ENCODE measurements at places on chromosomes 16 and 17.
A peak's percentile ranks its signal among the peaks of the same experiment; 100 is the strongest.

- no peak for DNase-seq
Observed at GRCh38 chr16:49619811-49620157, 236.1 kb downstream of the ZNF423 start.

GRCh38 chr16:66007717-66008116 is 358.8 kb upstream of the CDH5 start:
- no peak for DNase-seq

- DNase-seq, result no peak
Observed at GRCh38 chr16:265711-266110, 10.0 kb downstream of the RGS11 start.

DNA sequence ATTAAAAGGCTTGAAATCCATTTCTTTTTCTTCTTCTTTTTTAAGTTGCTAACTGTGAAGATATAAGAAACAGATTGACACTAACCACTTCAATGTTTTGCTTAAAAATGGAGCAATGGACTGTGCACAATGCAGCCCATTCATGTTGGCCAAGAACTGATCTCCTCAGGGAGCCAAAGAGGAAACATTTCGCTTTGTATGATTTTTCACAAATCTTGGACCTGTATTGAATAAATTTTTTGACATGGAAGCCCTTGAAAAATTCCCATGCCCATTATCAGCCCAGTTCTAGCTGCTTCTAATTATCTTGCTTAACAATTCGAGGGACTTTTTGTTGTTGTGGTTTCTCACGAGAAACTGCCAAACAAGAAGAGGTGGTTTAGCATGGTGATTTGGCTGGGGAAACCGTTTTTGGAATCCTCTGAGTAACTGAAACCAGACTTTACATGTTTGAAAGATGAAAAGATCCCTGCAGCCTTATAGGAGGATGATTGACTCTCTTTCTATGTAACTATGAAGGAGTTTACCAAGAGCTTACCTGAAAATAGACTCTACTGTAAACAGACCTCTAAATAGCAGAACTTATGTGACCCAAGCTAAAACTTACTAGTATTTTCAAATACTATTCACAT is 1389.4 kb upstream of the GOT2 start:
- no peak for DNase-seq

DNA sequence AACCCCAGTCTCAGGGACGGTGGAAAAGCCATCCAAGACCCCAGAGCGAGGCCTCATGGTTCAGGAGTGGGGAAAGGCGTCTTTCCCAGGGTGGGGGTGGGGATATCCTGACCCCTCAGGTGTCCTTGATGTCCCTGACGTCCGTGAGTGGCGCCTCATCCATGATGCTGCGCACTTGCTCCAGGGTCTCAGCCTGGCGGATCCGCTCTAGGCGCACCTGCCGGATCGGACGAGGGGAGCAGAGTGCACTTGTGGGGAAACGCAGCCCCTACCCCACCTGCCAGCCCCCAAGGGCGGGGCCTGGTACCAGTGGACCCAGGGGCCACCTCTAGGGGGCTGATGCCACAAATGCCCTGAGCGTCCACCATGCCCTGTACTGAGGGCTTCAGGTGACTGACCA is 20.2 kb downstream of the RABEP2 start:
- DNase-seq, result no peak

DNA sequence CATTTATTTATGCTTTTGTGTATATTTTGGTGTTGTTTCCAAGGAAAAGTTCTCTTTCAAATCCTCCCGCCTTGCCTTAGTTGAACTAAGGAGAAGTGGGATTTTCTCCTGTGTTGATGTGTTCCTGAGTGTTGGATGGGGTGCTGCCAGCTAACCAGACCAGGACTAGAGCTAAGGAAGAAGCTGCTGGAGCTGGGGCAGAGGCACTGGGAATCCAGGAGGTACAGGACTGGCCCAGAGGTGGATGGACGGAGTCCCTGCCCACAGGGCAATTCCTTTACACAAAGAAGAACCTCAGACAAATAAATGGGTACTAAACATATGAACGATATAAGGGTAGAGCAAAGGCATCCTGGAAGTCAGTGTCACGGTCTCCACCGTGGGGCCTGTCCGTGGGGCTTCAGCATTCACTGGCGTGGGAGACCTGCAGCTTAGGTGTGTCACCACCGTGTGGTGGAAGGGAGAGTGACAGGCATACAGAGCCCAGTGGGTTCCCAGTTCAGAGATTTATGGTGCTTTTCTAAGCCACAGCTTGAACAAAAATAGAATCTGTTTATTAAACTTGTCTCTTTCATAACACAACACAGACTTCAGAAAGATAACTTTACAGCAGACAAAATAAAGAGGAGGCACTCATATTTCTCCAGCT is 270.7 kb downstream of the NTN1 start:
- peak; percentile 2 for DNase-seq

DNA sequence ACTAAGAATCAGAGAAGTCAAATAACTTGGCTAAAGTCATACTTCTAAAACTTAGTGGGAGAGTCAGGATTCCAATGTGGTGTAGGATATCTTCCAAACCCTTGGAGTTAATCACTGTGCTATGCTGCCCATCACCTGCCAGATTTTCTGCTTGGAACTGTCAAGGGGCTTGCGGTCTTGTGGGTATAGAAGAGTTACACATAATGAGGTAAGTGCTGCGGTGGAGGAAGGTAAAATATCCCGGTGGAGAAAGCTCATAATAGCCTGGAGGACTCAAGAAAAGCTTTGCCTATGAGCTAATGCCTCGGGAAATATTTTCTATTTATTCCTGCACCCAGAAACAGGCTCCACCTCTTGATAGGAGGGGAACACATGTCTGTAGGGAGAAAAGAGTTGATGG is 195.6 kb downstream of the UTP18 start:
- no peak for DNase-seq

DNA sequence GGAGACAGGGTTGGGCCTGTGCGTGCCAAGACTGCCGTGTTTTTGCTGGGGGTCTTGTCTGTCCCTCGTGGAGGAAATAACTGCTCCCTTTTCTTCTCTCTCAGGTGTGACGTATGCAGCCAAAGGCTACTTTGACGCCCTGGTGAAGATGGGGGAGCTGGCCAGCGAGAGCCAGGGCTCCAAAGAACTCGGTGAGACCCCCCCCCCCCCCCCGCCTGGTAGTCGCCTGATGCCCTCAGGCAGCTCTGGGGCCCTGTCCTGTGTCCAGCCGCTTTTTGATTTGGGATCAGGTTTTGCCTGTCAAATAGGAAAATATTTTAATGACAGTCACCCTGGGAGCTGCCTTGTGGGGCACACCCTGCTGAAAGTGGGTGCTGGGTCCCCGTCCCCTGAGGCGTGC is 22.8 kb downstream of the BAIAP2 start:
- DNase-seq, result no peak

DNA sequence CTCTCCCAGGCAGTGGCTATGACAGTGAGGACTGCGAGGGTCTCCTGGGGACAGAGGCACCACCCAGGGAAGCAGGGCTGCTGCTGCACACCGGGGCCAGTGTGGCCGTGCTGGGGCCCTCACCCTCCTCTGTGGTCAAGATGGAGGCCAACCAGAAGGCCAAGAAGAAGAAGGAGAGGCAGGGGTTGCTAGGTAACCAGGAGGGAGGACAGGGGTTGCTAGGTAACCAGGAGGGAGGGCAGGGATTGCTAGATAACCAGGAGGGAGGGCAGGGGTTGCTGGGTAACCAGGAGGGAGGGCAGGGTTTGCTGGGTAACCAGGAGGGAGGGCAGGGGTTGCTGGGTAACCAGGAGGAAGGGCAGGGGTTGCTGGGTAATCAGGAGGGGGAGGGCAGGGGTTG is 55.2 kb downstream of the ACTG1 start:
- DNase-seq, result no peak

DNA sequence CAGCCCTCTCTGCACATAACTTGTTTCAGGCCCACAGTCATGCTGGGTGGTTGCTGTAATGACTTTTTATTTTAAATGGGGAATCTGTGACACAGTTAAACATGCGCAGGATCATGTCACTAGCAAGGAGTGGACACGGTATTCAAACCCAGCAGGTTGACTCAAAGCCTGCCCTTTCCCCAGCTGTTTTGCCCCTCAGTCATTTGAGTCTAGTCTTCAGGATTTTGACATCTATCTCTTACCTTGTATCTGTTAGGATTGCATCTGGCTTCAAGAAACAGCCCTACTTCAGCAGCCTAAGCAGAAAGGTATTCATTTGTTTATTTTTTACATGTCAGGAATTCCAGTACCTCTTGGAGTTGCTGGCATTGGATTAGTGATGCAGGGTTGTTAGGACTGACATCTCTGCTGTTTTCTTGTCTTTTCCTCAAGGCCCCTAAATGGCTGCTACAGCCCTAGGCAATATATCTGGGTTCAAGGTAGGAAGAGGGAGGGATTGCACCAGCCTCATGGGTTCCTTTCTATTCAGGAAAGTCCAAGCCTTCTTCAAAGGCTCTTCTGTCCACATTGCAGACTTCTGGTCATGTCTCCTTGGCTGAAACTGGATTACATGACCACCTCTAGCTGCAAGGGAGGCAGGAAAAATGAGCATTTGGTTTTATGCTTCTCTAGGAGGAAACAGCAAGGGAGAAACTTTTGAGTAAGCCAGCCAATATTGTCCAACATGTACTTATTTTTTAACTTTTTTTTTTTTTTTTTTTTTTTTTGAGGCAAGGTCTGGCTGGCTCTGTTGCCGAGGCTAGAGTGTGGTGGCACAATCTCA is 22.8 kb downstream of the ABCC1 start:
- no peak for DNase-seq

- DNase-seq, result no peak
Observed at GRCh38 chr17:14732211-14732610, 431.3 kb downstream of the HS3ST3B1 start.

DNA sequence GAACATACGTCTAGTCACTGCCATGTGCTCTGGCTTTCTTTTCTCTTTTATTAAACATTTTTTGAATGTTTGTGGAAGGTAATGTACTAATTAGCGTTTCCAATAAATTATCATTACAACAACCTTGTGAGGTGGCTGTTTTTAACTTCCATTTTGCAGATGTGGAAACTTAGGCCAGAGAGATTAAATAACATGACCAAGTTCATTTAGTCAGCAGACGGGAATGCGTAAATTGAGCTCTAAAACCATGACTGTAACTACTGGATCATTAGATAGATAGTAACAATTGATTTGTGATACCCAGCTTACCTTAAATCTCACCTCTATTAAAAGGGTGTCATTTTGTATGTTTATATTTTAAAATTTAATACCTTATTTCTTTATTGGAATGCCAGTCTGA is 49.4 kb downstream of the RABEP1 start:
- no peak for DNase-seq

- no peak for DNase-seq
Observed at GRCh38 chr17:45143094-45143670, 5.1 kb upstream of the HEXIM1 start.

DNA sequence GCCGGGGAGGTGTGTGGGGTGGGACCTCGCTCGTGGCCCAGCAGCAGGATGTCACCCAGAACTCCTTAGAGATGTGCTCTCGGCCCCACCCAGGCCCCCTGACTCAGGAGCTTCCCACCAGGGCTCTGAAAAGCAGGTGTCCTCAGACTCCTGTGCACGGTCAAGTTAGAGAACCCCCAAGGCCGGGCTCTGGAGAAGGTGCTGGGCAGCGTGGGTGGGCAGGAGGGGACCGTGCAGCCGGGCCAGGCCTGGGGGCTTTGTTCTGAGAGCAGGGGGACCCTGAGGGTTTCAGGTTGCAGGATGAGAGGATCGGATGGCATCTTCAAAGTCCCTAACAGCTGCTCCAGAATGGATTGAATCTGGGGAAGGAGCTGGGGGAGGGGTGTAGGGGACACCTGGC is 164.4 kb upstream of the CIBAR2 start:
- no peak for DNase-seq

- no peak for DNase-seq
Observed at GRCh38 chr17:17382065-17382459, 78.9 kb downstream of the NT5M start.

DNA sequence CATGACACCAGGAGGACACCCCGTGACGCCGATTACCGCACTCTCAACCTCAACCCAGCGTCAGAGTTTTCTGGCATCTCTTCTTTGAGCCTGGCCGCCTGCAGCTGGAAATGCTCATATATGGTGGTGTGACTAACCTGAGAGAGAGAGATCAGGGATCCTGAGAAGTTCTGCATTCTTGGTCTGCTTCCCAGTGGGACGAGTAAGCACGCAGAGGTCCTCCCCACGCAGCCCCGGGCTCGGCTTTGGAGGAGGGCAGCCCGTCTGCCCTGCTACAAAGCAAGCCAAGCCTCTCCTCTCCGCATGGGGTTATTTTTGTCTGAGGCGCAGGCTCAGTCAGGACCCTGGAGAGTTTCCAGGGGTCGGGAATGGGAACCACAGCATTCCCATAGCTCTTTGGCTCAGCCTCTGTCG is 16.5 kb downstream of the CRISPLD2 start:
- DNase-seq, result no peak

DNA sequence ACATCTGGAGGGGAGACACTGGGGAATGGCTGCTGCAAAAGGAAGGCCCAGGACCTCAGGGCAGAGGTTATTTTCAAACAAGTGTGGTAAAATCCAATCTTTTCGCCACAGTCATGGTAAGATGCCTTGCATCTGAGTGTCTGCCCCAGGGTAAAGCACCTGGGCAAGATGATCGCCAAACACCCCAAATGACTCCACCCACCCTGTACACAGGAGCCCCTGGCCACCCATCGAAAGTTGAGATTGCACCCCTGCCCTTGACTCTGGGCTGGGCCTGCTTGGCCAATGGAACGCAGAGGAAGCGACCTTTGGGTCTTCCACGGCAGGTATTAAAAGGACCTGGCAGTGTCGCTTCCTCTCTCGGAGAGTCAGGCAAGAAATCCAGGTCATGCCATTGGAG is 88.8 kb downstream of the C16orf95 start:
- DNase-seq, result no peak

GRCh38 chr16:88929091-88929445 is 47.9 kb downstream of the CBFA2T3 start:
- no peak for DNase-seq

DNA sequence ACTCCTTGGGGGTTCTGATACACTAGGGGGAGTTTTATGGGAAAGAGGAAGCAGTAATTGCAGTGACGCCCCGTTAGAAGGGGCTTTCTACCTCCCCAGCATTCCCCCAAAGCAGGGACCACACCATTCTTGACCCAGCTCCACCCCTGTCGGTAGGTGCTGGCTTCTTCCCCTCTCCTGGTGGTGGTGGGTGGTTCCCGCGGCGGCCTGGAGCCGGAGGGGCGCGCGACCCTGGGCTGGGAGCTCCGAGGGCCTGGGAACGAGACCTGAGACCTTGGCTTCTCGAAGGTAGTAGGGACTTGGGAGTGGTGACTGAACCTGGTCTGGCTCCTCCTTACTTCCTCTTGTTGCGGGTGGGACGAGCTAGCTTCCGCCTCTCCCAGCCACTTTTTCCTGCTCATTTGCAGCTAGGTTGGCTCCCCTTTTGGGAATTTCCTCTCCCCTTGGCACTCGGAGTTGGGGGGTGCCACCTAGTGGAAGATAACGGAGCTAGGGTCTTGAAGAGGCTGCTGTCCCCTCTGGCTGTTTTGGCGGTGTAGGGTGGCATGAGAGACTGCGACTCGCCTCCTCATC is 438 bp downstream of the GRN start:
- no peak for DNase-seq

- DNase-seq, result no peak
Observed at GRCh38 chr16:21598701-21599121, 666 bp upstream of the METTL9 start.

GRCh38 chr17:82330322-82331239 is 3.0 kb downstream of the SECTM1 start:
- no peak for DNase-seq

All from LNCaP clone FGC (cell line).